SK-N-SH treated with all-trans-retinoic acid at 6 μM for 48 hours (cell line): ENCODE measurements at places on chromosomes 1 and 21.

- no peak for ATAC-seq
Measured at GRCh38 chr1:71738910-71739309, 543.4 kb downstream of the NEGR1 start.

GRCh38 chr1:1098681-1099421 is 17.0 kb downstream of the C1orf159 start:
- no peak for ATAC-seq

- ATAC-seq = no peak
Measured at GRCh38 chr21:42411197-42411869, 7.6 kb downstream of the UBASH3A start.

- no peak for ATAC-seq
Measured at GRCh38 chr1:244237445-244237844, 186.4 kb downstream of the ZBTB18 start.

DNA sequence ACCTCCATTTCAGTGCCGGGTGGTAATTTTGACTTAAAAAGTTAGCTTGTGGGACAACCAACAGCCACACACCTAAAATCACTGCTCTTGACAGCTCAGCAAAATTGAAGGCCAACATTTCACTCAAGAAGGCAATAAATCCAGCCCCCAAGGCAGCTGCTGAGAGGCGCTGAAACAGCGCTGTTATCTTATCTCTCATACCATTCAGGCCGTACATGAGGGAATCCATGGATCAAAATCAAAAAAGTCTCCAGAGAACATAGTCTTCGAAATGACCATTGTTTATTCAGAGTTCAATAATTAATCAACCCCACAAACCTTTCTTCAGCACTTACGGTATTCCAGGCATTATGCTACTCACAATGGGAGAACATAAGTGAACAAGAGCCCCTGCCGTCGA is 38.5 kb downstream of the ZBTB18 start:
- ATAC-seq = no peak

DNA sequence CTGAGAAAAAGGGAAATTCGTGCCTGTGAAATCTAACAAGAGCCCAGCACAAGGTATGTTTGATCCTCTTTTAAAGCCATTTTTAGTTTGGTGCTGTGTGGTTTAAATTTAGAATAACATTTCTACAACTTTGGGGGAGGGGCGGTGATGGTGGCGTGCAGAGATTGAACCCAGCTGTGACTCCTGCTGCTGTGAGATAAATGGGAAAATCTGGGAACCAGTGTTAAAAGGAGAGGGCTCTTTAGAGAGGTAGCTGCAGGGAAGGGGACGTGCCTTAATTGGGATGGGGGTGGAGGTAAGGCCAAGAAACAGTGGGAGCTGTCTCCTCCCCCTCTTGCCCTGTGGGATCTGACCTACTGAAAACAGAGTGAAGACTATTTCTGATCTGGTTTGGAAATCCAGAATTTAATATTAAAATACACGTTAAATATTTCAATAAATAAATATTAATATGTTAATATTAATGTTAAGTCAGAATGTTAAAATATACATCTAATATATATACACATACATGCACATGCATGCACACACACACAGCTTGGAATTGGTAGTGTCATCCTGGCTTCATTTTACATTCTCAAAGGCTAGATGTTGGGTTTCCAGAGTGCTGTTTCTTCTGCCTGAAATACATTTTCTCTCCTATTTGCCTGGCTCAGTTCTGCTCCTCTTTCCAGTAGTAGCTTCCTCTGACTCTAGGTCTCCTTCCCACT is 30.1 kb upstream of the DNAJC6 start:
- no peak for ATAC-seq

DNA sequence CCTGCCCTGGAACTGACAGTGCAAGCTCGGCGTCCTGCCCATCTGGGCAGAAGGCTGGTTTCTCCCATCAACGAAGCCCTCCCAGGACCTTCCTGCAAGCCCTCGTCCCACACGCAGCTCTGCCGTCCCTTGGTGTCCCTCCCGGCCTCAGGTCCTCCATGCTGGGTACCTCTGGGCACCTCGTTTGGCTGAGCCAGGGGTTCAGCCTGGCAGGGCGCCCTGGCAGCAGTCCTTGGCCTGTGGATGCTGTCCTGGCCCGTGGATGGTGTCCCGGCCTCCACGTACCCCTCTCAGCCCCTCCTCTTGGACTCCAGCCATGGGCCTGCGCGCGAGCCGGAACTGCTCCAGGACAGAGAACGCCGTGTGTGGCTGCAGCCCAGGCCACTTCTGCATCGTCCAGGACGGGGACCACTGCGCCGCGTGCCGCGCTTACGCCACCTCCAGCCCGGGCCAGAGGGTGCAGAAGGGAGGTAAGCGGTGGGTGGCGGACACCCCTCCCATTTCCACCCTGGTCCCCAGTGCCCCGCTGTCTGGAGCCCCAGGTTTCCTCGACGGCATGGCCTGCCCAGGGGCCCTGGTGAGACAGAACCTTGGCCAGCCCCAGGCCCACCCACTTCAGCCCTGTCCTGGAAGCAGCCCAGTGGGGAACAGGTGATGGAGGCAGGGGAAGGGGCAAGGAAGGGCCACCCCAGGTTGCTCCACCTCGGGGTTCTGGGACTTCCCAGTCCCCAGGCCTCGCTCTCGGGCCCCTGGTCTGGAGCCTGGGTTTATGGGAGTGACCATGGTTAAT is 3.5 kb downstream of the TNFRSF14 start:
- no peak for ATAC-seq

GRCh38 chr1:244057474-244058385 is 6.6 kb downstream of the ZBTB18 start:
- no peak for ATAC-seq

DNA sequence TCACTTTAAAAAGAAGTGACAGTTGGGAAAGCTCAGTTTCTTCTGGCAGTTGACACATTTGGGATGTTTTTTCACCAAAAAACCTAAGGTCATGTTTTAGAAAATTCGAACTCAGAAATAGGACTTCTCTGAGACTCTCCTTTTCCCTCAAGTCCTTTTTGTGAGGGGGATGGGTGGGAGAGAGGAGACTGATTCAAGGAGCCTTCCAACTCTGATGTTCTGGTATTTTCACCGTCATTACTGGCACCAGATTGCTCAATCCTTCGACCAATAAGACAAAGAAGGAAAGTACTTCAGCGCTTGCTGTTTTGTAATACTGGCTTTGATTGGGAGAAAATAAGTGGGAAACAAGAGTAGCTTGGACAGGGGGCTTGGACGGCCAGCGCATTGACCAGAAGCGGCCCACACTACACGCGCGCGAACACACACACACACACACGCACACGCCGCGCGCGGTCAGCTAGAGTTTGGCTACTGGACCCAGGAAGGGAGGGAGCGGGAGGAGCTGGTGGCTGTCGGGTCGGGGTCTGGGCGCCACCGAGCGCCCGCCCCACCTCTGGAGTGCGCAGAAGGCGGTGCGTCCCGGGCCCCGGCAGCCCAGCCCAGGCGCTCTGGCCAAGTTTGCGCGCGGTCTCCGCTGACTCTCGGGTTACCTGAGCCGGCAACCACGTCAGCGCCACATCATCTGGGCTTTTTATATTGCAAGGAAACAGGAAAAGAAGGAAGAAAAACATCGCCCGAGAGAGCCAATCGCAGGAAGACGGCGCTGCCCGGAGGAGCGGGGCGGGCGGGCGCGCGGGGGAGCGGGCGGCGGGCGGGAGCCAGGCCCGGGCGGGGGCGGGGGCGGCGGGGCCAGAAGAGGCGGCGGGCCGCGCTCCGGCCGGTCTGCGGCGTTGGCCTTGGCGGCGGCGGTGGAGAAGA is at the start of gene KCNK1:
KCNK1 (plus strand) TSS at position 855 of the 921 bp plus-strand sequence; CDS start at position 921, 66 bp downstream.
- ATAC-seq = peak; percentile 88

GRCh38 chr1:106789686-106790085 is 266.8 kb upstream of the PRMT6 start:
- ATAC-seq = no peak

DNA sequence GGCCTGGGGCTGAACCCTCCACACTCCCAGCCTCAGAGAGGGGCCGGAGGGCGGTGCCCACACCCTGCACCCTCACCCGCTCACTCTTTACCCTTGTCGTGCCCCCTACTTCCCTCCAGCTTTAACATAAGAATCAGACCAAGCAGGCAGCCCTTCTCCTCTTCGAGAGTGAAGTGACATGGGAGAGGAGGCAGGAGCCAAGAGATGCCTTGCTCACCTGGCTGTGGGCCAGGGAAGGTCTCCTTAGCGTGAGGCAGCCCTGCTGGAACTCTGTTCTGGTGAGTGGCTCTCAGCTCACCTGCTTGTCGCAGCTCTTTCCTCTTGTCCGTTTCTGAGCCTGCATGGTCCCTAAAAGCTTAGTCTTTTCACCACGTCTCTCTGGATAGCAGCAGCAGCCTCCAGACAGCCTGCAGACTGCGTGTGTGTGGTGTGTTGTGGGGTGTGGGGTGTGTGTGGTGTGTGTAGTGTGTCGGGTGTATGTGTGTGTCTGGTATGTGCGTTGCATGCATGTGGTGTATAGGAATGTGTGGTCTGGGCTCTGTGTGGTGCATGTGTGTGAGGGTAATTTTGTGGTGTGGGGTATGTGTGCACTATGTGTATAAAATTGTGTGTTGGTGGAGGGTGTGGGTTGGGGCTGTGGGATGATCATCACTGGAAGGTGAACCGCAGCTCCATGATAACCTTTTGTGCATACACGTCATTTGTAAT is 86.7 kb downstream of the CCDC185 start:
- ATAC-seq = peak; percentile 12

- ATAC-seq = peak; percentile 42; the same call in 2 of the 3 replicates
Measured at GRCh38 chr1:231781892-231782291, 155.3 kb downstream of the DISC1 start.

- ATAC-seq = no peak
Measured at GRCh38 chr1:174426153-174426552, 21.6 kb upstream of the GPR52 start.

- ATAC-seq = no peak
Measured at GRCh38 chr1:33768106-33768505, 95.8 kb upstream of the HMGB4 start.

GRCh38 chr1:224082146-224082545 is 31.8 kb upstream of the FBXO28 start:
- no peak for ATAC-seq

- no peak for ATAC-seq
Measured at GRCh38 chr1:176494436-176494835, 31.5 kb downstream of the PAPPA2 start.
